RCC 7860 (cell line): ENCODE measurements at places on chromosomes 11 and 22.
A peak's percentile ranks its signal among the peaks of the same experiment; 100 is the strongest.

DNA sequence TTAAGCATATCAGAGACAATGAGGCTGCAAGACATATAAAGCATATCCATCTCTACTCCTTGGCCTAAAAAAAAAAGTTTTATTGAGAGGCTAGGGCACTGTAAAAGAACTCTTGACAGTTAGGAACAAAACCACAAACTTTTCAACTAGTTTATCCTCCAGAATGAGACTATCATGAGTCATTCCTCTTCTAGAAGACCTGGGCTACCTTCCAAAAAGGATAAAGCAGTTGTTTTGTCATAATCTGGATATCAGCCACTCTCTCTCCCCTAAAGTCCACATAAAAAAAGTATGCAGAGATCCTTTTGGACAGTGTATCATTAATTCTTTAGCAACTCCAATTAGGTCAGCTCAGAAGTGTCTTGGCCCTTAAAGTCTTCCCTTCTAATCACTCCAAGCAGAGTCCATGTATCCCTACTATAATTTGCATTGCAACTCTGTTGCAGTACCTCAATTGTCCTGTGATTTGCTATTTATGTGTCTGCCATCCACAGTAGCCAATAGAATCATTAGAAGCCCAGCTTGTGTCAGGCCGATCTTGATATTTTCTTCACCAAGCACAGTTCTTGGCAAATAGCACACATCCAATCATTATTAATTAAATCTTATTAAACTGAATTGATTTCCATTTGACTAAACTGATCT, 10.4 kb downstream of the OR51T1 start:
- peak; percentile 75 for DNase-seq

- DNase-seq: no peak
Observed at GRCh38 chr11:122320671-122321070, 204.7 kb upstream of the BLID start.

GRCh38 chr11:95086836-95087570, 2.6 kb upstream of the ENDOD1 start:
- no peak for DNase-seq

GRCh38 chr22:50136581-50137015, 33.9 kb upstream of the PANX2 start:
- no peak for DNase-seq

DNA sequence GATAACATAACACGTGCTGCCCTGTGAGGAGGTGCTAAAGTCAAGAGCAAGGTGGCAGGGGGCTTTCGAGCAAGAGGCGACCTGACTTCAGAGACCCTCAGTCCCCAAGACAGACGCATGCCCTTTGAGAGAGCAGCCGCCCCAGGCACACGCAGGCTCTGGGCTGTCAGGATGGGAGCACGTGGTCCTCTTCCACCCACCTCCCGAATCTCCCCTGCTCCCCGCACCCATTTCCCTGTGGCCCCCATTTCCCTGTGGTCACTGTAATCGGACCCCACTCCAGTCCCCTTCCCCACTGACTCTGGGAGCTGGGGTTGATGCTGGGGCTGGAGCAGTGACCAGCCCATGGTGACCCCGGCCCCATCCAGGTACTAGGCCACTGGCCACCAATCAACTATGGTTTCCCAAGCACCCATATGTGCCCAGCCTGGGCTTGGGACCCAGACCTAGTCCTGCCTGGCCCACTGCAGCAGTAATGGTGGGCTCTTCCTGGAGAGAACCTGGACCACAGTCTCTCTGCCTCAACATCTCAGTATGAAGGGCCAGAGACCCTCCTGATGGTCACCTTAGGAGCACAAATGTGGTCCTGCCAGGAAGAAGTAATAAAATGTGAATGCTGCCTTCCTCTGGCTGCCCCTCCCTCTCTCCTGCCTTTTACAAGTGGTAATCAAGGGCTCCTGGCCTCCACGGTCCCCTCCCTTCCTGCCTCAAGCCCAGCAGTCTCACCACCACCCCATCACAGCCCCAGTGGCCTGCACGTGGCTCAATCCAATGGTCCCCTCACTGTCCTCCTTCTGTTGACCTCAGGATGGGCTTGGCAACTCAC, 39.0 kb downstream of the IGLL5 start:
- DNase-seq: no peak

- DNase-seq: no peak
Observed at GRCh38 chr22:24141586-24141985, 39.7 kb upstream of the SUSD2 start.

GRCh38 chr11:119065369-119065768, 2.2 kb upstream of the VPS11 start:
- peak; percentile 15 for DNase-seq

DNA sequence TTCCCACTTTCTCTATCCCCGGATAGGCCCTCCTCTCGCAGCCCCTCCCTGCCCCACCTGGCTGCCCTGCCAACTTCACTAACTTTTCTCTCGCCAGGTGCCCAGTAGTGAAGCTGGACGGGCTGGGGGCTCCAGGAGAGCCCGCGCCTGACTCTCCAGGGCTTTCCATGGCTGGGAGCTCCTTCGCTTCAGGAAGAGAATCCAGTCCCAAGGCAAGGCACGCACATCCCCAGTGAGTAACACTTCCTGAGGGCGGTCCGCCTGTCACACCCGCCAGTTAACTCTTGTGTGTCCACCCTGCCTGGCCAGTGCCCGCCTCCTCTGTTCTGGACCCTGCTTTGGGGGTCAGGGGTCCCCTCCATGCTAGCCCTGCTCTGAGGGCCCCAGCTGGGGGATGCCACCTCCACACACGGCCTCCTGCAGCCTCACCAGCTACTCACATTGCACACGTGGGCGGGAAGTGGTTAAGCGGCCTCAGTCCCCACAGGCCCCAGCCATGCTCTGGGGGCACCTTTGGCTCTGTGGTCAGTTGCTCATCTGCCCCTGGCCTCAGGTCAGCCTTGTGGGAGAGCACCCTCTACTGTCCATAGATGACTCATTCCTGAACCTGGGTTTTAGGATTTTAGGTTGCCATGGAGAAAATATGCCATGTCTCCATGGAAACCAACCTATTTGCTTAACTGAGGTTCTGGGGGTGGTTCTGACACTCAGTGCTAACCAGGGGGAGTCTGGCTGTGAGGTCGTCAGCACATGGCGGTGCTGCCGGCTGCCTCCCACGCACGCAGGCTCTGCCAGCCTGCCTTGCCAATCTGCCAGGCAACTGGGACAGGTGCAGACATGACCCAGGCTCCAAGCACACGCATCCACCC, at the start of gene RIN1:
RIN1 (minus strand) TSS at position 201 of the 869 bp plus-strand sequence; CDS start at position 169, 32 bp downstream.
- peak; percentile 99 for DNase-seq

GRCh38 chr11:19216021-19216420, 14.2 kb upstream of the CSRP3 start:
- DNase-seq: no peak

DNA sequence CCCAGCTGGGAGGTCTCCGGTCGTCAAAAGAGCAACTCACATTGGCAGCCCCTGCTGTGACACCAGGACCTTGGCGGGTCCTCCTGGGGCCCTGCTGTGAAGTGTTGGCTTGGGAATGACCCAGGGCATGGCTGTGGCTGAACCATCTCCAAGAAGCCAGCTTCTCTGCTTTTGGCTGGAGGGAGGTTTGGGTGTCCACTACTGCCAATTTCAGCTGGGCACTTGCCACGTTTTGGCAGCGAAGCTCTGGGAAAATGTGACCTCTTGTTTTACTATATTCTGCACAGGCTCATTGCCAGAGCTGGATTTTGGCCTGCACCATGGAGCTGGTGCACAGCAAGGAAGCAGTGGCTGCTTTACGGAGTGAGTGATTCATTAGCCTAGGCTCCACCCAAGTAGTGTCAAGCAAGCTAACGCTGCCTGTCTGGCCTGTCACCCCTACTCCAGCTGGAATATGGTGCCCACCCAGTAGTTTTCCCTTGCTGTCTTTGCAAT, 24.3 kb upstream of the SMCO4 start:
- no peak for DNase-seq

- no peak for DNase-seq
Observed at GRCh38 chr11:118870396-118871343, 13.0 kb upstream of the CXCR5 start.

DNA sequence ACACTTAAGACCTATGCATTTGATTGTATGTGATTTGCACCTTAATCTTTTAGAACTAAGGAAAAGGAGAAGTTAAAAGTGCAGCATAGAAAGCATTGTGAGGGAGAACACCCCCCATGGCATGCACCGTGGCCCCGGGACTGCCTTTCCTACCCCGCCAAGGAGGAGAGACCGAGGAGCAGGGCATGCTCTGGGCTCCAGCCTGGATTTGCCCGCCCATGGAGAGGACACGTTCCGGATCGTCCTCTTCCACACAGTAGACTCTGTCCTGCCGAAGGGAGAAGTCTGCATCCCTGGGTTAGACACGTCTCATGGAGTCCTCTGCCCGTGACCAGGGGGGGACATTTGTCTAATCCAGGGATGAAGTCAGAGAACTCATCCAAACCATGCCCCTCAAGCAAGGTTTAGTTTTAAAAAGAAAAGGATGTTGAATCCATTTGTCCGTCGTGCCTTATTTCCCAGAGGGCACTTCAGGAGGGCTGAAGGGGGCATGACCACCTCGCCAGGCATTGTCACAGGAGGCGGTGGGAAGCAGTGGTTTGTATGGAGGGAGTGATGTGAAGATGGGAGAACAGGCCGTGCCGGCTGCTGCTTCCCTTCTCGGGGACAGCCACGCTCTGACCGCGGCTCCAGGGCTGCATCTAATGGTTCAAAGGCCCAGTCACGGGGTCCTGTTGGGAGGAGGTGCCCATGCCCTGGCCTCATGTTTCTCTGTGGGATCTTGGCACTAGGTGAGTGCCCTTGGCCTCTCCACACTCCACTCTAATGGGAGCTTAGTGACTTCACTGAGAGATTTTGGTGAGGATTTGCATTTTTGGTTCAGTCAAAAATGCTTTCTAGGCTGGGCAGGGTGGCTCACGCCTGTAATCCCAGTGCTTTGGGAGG, 66.2 kb upstream of the GAL start:
- no peak for DNase-seq

- DNase-seq: no peak
Observed at GRCh38 chr11:11170352-11171084, 182.5 kb downstream of the CSNK2A3 start.

DNA sequence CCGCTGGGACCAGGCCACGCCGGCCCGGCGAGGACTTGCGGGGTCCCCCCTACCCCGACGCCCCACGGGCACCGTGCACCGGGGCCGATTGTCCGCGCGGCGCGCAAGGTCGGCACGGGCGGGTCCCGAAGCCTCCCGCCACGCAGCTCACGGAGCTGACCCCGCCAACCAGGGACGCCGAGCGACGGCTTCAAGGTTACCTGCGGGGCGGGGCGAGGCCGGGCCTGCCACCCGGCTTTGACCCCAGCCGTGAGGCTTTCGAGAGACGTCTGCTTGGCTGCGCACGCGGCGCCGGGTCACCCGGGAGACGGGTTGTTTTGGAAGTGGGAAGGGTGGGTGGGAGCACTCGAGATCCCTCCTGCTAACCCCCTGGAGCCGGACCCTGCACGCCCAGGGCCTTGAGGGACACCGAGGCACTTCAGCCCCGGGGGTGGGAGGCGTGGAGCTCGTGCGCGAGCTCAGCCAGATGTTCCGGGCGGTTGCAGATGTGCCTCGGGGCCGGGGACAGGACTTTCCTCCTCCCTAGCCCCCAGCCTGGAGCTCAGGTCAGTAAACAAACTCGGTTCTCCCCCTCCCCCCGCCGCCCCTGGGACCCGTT, 3.2 kb upstream of the WNT11 start:
- DNase-seq: no peak

GRCh38 chr11:28114731-28115130, 6.5 kb downstream of the METTL15 start:
- DNase-seq: no peak

DNA sequence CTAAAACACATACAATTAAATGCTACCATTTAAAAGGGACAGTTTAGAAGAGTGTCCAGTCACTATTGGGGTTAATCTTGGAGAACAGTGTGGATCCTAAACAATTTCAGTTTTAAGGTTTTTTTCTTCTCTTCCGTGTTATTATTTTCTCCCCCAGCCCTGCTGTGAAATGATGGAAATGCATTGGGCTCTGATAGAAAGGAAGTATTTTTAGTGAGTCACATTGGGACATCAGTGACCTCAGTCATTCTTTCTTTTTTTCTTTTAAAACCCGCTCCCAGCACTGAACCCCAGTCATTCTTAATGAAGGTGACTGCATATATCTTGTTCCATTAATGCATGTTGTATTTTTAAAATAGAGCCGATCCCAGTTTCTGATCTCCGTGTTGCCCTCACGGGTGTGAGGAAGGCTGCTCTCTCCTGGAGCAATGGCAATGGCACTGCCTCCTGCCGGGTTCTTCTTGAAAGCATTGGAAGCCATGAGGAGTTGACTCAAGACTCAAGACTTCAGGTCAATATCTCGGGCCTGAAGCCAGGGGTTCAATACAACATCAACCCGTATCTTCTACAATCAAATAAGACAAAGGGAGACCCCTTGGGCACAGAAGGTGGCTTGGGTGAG, 93.2 kb upstream of the OR4B1 start:
- DNase-seq: no peak

GRCh38 chr11:125516245-125516644, 20.2 kb upstream of the FEZ1 start:
- DNase-seq: no peak

GRCh38 chr11:120074076-120074475, 63.8 kb downstream of the TRIM29 start:
- DNase-seq: no peak

DNA sequence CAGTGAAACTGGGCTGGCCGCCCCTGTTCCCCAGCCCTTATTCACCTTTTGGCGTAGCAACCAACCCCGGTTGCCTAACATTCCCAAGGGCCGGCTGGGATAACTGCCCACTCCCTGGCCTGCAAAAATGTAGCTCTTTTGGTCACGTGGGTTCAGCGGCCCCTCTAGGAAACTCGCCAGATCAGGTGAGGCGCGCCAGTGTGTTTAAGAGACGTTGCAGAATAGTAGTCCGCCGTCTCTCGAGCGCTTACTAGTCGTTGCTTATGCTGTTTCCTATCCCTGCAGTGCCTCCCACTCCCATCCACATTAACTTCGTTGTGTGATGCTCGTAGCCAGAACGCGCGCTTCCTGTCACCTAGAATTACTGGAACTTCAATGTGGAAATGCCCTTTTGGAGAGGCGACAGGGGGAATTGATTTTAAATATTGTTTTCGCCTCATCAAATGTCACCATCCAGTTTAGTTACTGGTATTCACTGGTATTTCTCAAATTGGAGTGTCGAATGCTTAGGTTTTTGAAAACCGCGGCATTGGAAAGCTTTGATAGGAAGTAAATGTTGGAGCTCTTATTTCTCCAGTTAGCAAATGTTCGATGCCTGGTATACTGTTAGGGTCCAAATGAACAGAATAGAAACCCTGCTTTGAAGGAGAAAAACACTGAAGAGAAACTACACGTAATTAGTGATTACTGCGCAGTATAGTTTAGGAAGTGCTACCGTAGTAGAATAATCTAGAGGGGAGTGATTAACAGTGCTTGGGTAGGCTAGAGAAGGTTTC, 823 bp downstream of the CEP57 start:
- DNase-seq: peak; percentile 37

GRCh38 chr11:1116666-1117390, 40.9 kb upstream of the MUC5AC start:
- no peak for DNase-seq
